GM03348 (cell line): ENCODE measurements at places on chromosomes 3 and 15.

- no peak for DNase-seq
These were observed 121.4 kb upstream of the GMNC start for GRCh38 chr3:190983875-190984274.

DNA sequence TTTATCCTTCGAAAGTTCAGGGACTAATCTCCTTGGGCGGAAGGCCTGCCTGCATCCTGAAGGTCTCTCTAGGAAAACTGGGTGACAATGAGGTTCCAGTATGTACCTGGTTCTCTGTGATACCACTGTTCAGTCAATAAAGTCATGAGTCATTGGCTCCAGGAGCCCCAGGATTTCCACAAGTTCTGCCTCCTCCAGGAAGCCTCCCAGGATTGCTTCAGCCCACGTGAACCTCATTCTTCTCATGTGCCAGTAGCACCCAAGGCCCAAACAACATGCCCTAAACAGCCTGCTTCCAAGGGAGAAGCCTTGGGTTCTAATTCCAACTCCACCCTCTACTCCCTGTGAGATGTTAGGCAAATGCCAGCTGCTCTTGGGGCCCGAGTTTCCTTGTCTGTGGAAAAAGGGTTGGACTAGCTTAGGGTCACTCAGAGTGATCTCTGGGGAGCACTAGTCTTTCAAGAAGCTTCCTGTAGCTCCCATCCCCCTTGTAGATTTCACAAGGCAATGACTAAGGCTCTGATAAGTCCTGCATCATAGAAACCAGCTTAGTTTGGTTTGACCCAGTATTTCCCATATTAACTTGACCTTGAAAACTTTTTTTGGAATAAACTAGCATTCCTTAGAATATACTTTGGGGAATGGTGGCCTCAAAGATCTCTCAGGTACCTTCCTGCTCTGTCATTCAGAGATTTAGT lies 118.3 kb upstream of the ATP2B2 start:
- no peak for DNase-seq

- DNase-seq: no peak
These were observed 84.2 kb upstream of the GOLGA6L4 start for GRCh38 chr15:84151205-84151931.

DNA sequence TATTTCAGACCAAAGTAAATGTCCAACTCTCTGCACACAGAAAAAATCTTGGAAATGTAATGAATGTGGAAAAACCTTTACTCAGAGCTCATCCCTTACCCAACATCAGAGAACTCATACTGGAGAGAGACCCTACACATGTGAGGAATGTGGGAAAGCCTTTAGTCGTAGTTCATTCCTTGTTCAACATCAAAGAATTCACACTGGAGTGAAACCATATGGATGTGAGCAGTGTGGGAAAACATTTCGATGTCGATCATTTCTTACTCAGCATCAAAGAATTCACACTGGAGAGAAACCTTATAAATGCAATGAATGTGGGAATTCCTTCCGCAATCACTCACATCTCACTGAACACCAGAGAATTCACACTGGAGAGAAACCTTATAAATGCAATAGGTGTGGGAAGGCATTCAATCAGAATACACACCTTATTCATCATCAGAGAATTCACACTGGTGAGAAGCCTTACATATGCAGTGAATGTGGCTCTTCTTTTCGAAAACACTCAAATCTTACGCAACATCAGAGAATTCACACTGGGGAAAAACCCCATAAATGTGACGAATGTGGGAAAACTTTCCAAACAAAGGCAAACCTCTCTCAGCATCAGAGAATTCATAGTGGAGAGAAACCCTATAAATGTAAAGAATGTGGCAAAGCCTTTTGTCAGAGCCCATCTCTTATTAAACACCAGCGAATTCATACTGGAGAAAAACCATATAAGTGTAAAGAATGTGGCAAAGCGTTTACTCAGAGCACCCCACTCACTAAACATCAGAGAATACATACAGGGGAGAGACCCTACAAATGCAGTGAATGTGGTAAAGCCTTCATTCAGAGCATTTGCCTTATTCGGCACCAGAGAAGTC lies 8.0 kb upstream of the ZNF501 start:
- no peak for DNase-seq

DNA sequence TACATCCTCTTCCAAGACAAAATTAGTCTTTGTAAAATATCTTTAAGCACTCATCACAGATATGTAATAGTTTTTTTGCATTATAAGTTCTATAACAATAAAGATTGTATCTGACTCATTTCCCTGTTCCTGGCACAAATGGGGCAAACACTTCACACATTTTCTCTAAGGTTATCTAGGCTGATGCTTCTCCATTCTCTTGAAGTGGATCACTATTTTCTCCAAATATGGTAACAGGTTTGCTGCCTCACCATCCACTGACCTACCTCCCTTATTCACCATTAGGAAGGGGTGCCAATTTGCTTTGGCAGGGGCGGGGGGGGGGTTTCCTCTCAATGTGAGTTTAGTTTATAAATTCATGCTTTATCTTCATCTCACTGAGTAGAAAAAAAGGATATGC lies 767.7 kb upstream of the LMCD1 start:
- DNase-seq: no peak

- DNase-seq: no peak
These were observed 6.0 kb downstream of the UBL7 start for GRCh38 chr15:74454764-74455500.

DNA sequence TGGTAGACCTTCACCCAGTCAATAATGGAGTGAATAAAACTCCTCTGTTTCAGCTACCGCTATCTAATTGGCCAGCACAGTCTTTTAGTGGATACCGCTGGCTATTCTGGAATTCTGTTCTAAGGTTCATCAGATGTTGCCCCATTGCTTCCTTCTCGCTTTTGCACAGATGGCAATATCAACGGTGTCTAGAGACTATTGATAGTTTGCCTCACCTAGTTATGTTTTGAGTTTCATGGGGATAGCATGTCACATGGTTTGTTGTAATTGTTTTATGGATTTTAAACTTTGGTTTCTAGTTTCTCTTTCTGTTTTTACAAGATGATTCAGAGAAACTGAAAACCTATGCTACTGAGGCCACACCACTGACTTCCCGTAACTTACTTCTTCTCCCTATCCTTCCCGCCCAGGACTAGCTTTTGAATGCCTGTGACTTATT lies 2.0 kb downstream of the XRN1 start:
- peak; percentile 18 for DNase-seq

DNA sequence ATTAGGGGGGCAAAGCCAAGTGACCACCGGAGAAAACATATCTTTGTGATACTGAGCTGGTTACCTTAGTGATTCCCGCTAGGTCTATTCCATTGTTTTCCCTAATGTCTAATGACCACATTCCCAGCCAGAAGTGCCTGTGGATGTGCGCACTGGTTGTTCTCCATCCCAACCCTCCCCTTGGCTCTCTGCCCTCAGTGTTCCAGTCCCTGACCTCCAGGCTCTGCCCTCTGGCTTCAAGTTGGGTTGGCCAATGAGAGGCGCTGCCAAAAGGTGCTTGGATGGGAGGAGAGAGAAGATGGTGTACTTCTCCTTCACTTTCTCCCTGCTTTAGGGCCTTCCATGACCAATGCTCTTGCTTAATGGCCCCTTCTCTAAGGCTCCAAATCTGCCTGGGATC lies 2.4 kb downstream of the COLQ start:
- no peak for DNase-seq

GRCh38 chr3:186383026-186383993 lies 21.3 kb upstream of the DGKG start:
- DNase-seq: no peak

DNA sequence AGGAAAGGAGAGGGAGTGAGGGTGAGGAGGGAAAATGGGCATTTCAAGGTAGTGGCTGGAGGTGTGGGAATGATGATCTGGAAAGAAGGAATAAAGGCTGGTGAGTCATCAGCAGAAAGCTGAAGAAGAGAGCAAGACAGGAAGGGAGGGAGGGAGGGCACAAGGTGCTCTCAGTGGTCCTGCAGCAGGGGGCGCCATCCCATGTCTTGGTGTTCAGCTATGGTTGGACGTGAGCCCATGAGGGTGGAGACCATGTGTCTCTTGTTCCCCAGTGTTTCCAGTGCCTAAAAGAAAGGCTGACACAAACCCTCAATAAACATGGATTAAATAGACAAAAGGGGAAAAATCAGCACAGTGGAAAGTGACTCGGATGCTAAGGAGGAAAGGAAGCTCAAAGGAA lies 228.5 kb downstream of the NTRK3 start:
- no peak for DNase-seq

- DNase-seq: no peak
These were observed 378.1 kb upstream of the ZNF385D start for GRCh38 chr3:22129101-22129500.

DNA sequence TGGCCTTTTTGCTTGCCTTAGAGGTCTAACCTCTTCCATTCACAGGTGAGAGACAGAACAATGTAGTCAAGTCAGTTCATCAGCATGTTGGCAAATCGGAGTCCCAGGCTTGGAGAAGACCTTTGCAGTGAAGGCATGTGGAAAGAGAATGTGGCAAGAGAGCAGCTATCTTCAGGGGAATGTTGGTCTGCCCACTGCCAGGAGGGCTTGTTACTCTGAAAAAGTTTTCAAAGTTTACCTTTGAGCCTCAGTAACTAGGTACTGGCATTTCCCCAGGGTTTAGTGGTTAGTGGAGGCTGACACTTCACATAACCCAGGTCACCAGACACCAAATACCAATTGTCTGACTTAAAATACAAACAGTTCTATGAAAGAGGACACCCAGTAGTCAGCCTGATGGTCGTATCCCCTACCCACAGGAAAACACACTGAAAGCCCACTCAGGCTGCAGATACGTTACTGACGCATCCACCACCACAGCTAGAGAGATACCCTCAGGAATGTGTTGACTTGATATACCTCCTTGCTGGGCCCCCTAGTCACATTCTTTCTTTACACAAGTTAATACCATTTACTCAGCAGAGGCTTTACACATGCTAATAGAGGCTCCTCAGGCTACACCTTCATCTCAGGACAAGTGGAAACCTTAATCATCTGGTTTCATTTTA lies 9.7 kb upstream of the ARID3B start:
- no peak for DNase-seq

DNA sequence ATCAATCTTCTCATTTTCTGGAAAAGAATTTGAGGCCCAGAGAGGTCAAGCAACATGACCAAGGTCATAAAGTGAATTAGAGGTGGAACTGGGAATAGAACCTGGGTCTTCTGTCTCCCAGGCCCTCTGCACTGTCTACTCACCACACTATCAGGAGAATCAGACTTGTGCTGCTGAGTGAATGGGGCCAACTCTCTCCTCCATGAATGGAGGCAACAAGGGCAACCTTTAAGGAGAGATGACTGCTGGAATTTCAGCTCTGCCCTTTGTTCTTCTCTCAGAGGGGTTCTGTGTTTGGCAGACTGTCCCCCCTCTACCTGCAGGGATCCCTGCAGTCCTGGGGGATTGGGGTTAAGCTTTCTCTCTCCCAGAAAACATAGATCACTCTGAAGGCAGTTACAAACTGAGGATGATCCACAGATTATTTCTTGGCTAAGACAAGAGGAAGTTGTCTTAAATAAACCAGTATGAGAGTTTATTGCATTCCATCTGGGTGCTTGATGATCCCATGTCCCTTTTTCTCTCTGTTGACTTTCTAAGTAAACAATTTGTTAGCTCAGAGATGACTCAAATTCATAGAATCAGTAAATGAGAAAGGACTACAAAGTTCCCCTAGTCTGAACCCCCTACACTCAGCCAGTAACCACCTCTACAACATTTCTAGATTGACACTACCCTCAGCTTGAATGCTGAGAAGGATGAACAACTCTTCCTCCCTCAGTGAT lies 99.0 kb upstream of the LIPC start:
- peak; percentile 51 for DNase-seq

GRCh38 chr3:123733805-123734526 lies 149.1 kb upstream of the HACD2 start:
- peak; percentile 86 for DNase-seq

DNA sequence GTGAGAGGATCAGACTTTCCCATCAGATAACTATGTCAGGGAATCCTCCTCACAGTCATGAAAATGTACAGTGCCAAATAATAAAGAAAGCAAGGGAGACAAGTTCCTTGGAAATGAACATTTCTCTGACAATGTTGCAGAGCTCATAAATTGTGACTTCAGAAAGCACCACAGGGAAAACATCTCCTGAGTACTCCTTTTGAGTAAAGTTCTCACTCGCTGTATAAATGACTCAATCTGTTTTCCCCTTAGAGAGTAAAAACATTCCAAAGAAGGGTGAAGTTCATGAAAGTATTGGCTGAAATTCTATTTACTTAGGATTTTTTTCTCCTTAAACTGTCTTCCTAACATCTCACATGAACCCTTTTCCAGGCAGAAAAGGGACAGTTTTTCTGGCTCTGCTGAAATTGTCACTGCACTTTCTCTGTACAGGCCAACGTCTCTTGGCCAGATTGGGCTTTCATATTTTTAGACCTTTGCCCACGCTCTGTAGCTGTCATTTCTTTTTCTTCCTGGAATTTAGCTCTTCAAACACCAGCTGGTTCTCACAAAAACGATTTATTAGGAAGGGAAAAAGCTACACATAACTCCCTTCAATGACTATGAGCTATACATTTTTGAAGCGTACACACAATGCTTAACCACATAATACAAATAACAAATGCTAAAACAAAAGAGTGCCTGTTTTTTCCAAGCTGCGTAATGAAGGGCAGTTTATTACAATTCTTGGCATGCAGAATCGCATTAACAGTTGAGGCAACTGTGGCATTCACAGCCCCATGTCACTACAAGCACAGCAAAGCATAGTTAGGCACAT lies 216.1 kb downstream of the ATP8B4 start:
- DNase-seq: peak; percentile 53

GRCh38 chr3:29408676-29409075 lies 127.8 kb downstream of the RBMS3 start:
- DNase-seq: no peak

DNA sequence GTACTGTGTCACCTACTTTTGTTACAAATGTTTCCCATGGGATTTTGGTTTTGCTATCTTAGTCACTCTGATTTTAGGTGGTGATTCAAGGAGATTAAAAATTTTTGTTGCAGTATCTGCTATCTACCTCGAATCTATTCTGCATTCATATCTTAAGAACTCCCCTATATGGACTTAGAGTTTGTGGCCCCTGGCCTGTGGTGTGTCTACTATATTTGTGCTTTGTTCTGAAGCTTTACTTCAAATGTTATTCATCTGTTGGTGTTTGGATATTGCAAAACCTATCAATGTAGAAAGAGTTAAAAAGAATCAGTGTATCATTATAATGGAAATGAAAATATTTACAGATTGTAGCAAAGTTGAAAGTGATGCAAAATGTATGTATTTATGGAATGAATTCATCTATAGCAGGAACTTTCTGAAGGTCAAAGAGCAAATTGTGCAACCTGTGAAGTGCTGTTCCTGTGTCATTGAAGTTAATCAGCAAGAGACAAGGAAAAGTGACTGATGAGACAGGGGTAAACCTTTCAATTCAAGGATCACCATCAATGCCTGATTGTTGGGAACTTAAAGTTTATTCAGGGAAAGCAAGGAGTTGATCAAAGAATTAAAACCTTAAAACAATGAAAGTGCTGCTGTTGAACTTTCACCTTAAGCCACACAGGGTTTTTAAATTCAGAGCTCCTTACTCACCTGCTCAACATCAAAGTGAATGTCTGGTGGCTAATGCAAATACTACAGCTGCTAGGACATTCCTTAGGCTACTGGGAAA lies 71.0 kb downstream of the SLMAP start:
- DNase-seq: no peak
